AG10803 (cell line): ENCODE measurements at places on chromosomes 7 and 10.
A peak's percentile ranks its signal among the peaks of the same experiment; 100 is the strongest.

DNA sequence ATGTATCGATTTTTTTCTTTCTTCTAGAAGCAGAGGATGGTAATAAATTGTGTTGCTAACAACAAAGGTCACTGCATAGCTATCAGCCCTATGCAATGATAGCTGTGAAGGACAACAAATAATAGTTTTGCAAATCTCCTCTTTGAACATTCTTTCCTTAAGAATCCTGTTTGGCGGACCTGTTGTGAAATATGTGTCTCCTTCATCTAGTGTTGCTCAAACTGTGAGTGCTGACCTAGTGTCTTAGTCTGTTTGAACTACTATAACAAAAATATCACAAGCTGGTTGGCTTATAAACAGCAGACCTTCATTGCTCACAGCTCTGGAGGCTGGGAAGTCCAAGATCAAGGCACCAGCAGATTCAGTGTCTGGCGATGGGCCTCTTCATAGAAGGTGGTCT lies 53.7 kb downstream of the CAV1 start:
- no peak for DNase-seq

DNA sequence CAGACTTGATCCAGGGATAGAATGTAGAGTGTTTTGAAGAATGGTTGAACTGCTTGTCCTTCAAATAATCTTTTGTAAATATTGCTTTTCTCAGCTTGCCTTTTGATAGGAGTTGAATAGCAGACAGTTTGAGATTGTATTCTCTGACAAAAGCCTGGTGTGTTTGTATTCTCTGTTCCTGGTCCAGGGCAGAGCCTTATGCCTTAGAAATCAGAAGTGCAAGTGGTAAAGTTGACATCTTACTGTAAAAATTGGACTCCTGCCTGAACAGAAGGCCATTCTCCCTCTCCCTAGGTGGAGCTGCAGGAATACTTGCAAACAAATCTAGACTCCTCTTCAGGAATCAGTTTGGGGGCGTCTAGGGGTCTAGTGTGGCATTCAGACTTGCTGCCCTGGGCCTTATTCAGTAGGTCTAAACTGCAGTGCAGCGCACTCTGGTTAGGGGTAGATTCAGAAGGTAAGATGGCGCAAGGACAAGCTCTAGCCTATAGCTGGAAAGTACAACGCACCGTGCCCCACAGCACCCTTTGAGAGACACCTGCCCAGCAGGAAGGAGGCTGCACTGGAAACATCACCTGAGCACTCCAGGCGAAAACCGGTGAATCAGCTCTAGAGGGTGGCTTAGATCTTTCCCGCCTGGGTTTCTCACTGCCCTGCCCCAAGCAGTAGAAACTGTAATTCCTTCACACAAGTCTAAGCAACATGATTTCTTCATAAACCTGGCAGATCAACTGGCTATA lies 608.5 kb upstream of the GALNT17 start:
- DNase-seq = no peak

GRCh38 chr10:82463614-82464013 lies 588.6 kb downstream of the NRG3 start:
- no peak for DNase-seq

DNA sequence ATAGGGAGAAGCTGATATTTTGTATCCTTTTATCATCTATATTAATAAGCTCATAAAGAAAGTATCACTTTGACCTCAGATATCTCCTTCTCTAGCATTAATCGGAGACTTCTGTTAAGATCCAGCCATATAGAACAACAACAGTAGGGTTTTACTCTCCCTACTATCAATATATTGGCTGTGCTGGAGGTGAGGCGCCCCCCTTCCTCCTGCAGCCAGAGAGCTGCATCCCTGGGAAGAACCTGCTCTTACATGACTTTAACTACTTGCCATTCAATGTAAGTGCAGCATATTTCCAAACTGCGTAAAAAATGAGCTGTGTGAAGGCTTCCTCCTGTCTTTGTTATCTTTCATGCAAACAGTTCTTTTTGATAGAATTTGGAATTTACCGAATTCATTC lies 247.8 kb downstream of the SDK1 start:
- no peak for DNase-seq

DNA sequence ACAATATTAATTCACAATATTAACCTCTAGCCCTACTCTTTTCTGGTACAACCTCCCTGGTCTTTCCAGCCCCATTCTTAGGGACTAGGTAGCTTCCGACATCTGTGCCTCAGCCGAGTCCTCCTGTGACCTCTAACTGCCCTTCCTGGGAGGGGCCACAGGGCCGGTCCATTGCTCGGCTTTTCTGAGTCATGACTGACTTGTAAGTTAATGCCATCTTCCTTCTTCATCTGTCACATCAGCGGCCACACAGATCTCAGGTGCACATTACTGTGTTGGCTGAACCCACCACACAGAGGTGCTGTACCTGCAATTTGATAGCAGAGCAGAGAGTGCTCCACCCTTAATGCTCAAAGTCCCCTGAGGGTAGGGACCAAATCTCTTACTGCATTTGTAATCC lies 4.1 kb upstream of the CPA4 start:
- no peak for DNase-seq

DNA sequence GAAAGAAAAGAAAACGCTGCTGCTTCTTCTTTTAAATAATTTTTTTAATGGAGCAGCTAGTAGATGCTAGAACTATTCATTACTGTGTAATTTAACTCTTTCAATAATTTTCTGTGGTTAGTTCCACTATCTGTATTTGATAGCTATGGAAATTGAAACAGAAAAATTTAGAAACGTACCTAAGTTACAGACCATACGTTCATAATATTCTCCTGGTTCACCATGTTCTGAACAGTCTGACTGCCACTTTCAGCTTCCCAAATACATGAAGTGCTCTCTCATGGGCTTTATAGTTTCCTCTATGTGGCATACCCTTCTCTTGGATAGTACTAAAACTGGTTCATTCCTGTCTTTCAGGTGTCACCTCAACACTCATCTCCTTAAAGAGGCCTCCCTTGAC lies 508.0 kb downstream of the MDFIC start:
- no peak for DNase-seq

DNA sequence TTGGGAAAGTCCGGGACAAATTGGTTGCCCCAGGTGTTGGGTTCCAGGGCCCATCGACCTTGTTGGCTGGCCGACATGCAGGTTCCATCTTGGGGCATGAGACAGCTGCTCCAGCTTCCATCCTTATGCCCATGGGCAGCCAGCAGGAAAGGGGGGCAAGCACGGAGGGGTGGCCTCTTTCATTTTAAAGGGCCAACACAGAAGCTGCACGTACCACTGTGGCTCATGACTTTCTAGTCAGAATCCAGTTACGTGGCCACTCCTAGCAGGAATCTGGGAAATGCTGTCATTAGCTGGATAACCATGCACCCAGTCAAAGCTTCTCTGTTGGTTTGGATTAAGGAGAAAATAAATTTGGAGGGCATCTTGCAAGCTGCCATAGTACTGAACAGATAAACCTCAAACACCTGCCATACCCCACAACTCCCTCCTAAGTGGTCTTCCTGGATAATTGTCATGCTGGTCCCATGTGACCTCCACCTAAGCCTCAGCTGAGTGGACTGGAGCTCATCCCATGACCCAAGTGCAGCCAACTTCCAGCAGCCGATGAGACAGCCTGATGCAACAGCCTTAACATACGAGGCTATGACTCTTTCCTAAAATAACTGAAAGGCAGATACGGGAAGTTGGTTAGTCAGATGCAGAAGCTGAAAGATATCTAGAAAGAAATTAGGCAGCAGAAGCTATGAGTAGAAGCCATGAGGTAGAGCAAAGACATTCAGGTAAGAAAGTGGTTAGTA lies 21.4 kb upstream of the GSDME start:
- peak; percentile 95 for DNase-seq
